ENCODE measurements at places on chromosomes 11 and 22.
A peak's percentile ranks its signal among the peaks of the same experiment; 100 is the strongest.

- H3K27me3 ChIP-seq, result no peaks in the 10 kb centered on the region
- H3K4me1 ChIP-seq, result no peaks in the 10 kb centered on the region
- H3K36me3 ChIP-seq, result peaks cover 33% of the 10 kb centered on the region
- no peak overlapping the region for H3K4me3 ChIP-seq
These were observed 46.9 kb downstream of the NF2 start for GRCh38 chr22:29650370-29650769.

GRCh38 chr11:125215976-125216375 is 51.4 kb downstream of the PKNOX2 start:
- H3K27me3 ChIP-seq, result no peaks in the 10 kb centered on the region
- no peak overlapping the region for H3K4me3 ChIP-seq
- DNase-seq, result no peak
- no peaks in the 10 kb centered on the region for H3K4me1 ChIP-seq

DNA sequence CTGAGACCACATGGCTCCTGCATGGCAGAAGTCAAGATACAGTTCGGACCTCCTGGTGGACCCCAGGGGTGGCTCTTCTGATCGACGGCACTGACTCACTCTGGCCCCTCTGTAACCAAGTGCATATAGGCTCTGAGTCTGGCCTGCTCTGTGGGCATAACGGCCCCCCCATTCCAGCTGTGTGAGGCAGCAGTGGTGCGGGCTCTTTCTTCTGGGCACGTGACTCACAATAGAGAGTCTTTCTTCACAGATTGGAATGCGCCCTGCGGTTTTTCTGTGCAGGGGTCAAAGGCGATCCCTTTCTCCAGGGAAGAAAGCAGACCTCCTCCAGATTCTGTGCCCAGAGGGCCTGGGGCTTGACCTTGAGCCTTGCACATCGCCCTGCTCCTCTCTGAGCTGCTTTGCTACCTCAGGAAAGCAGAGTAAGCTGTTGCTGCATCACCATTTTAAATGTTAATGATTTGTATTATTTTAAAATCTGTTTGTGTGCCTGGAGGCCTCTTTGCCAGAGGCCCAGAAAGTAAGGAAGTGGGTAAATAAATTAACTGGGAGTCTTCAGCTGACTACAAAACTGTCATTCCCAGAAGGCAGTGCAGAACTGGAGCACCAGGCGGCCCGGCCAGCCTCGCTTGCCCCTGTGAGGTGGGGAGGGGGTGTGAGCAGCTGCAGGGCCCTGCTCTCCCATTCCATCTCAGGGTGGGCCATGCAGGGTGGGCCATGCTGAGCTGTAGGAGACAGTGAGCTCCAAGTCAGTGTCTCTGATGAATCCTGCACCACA is 199.0 kb downstream of the GRIK4 start:
- peaks cover 16% of the 10 kb centered on the region for H3K4me1 ChIP-seq
- peak; percentile 69 for DNase-seq
- H3K36me3 ChIP-seq, result no peaks in the 10 kb centered on the region

- H3K27ac ChIP-seq, result no peak overlapping the region
- H3K27me3 ChIP-seq, result peaks cover 14% of the 10 kb centered on the region
- DNase-seq, result no peak
- H3K36me3 ChIP-seq, result no peaks in the 10 kb centered on the region
- H3K4me3 ChIP-seq, result no peak overlapping the region
These were observed 20.9 kb downstream of the PRG3 start for GRCh38 chr11:57359896-57360690.

GRCh38 chr11:46380340-46381047 is 975 bp upstream of the MDK start:
- peak overlapping the region; percentile 64 for H3K27ac ChIP-seq
- H3K36me3 ChIP-seq, result no peaks in the 10 kb centered on the region
- DNase-seq, result no peak
- no peaks in the 10 kb centered on the region for H3K27me3 ChIP-seq
- peaks cover 11% of the 10 kb centered on the region for H3K4me1 ChIP-seq

DNA sequence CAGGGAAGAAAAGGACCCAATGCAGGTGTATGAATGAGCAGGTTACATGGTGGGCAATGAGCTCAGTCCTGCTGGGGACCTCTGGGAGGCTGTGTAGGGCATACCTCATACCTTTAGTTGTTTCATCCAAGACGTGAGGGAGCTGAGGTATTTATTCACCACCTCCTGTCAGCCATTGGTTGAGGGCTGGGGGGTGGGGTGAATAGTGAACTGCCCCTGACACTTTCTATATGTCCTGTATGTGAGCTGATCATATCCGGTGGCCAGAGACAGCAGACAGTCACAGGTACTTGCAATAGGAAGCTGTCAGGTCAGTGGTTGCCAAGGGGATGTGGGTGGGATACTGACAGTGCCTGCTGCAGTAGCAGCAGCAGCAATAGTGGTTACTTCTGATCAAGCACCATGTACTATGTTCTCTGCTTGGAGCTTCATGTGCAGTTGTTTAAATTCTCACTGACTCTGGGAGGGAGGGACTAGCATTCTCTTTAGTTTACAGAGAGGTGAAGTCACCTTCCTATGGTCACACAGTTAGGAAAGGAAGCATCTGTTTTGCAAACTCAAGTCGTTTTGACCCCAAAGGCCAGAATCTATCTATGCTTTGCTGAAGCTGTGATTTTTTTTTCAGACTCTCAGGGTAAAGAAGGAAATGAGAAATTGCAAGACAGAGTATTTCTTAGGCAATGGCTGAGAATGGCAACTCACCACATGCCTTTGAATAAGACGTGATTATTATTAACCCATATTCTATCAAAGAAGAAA is 54.0 kb downstream of the MIAT start:
- peaks cover 29% of the 10 kb centered on the region for H3K4me1 ChIP-seq
- no peak overlapping the region for H3K4me3 ChIP-seq
- H3K36me3 ChIP-seq, result no peaks in the 10 kb centered on the region
- H3K27ac ChIP-seq, result no peak overlapping the region

- H3K4me1 ChIP-seq, result peaks cover 20% of the 10 kb centered on the region
- no peak for DNase-seq
- no peak overlapping the region for H3K27ac ChIP-seq
- no peaks in the 10 kb centered on the region for H3K36me3 ChIP-seq
These were observed 59.3 kb upstream of the ANO1 start for GRCh38 chr11:70018816-70019215.

GRCh38 chr11:78261367-78261766 is 72.6 kb downstream of the USP35 start:
- no peaks in the 10 kb centered on the region for H3K36me3 ChIP-seq
- H3K27ac ChIP-seq, result no peak overlapping the region
- H3K4me1 ChIP-seq, result peaks cover 7% of the 10 kb centered on the region

- H3K27me3 ChIP-seq, result no peaks in the 10 kb centered on the region
- peaks cover 21% of the 10 kb centered on the region for H3K36me3 ChIP-seq
- H3K27ac ChIP-seq, result no peak overlapping the region
- DNase-seq, result no peak
These were observed 9.1 kb downstream of the SELENOO start for GRCh38 chr22:50209893-50210292.

DNA sequence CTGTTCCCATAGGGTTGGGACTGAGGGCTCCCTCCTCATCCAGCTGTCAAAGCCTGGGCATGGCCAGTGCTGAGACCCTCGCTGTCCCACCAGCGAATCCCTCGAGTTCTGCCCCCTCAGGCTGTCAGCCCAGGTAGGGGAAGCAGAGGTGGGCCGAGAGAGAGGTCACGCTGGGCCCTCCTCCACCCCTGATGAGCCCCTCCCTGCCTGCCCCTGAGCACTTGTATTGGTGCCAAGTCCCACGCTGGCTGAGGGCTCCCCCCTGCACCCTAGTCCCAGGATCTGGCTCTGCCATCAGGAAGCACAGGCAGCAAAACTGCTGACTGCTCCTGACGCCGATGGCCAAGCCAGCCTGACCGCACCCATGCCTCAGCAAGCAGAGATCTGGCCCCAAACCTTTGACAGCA is 3.3 kb downstream of the PRR33 start:
- H3K27ac ChIP-seq, result no peak overlapping the region
- peaks cover 2% of the 10 kb centered on the region for H3K27me3 ChIP-seq
- H3K4me1 ChIP-seq, result no peaks in the 10 kb centered on the region

- H3K4me1 ChIP-seq, result peaks cover 5% of the 10 kb centered on the region
- no peak overlapping the region for H3K27ac ChIP-seq
- H3K27me3 ChIP-seq, result peaks cover 14% of the 10 kb centered on the region
These were observed 24.1 kb upstream of the PHOX2A start for GRCh38 chr11:72267956-72268617.

- DNase-seq, result peak; percentile 26
- H3K4me3 ChIP-seq, result no peak overlapping the region
- H3K36me3 ChIP-seq, result no peaks in the 10 kb centered on the region
- no peaks in the 10 kb centered on the region for H3K27me3 ChIP-seq
These were observed 224.2 kb downstream of the GUCY1A2 start for GRCh38 chr11:106794058-106794457.

GRCh38 chr11:127943763-127944162 is 643.6 kb downstream of the ETS1 start:
- no peaks in the 10 kb centered on the region for H3K4me1 ChIP-seq
- DNase-seq, result peak; percentile 15
- no peak overlapping the region for H3K27ac ChIP-seq
- H3K4me3 ChIP-seq, result no peak overlapping the region
- no peaks in the 10 kb centered on the region for H3K27me3 ChIP-seq
- H3K36me3 ChIP-seq, result no peaks in the 10 kb centered on the region

- peaks cover 52% of the 10 kb centered on the region for H3K4me1 ChIP-seq
- no peaks in the 10 kb centered on the region for H3K27me3 ChIP-seq
- H3K36me3 ChIP-seq, result no peaks in the 10 kb centered on the region
- H3K4me3 ChIP-seq, result no peak overlapping the region
These were observed 36.9 kb upstream of the LINC01488 start for GRCh38 chr11:69444381-69445130.

- H3K27me3 ChIP-seq, result no peaks in the 10 kb centered on the region
- no peaks in the 10 kb centered on the region for H3K36me3 ChIP-seq
- no peak for DNase-seq
- H3K4me1 ChIP-seq, result peaks cover 4% of the 10 kb centered on the region
These were observed 795 bp downstream of the ZBTB3 start for GRCh38 chr11:62752994-62753735.

DNA sequence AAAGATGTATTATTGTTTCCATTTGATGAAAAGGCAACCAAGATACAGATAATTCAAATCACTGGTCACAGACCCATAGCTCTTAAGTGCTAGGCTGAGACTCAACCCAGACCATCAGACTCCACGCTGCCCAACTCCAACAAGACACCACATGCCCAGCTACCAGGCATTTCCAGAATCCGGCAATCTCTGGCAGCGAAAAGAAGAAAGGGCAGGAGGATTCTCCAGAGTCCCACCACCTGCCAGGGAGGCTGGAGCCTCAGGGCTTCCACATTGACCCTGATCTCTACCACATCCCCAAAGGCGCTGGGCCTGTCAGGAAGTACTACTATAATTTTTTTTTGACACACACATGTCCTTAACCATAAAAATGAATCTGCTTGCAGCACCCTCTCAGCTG is 61.4 kb upstream of the ARFGAP3 start:
- H3K27ac ChIP-seq, result no peak overlapping the region
- DNase-seq, result no peak
- no peaks in the 10 kb centered on the region for H3K36me3 ChIP-seq
- peaks cover 21% of the 10 kb centered on the region for H3K4me1 ChIP-seq
- no peaks in the 10 kb centered on the region for H3K27me3 ChIP-seq

DNA sequence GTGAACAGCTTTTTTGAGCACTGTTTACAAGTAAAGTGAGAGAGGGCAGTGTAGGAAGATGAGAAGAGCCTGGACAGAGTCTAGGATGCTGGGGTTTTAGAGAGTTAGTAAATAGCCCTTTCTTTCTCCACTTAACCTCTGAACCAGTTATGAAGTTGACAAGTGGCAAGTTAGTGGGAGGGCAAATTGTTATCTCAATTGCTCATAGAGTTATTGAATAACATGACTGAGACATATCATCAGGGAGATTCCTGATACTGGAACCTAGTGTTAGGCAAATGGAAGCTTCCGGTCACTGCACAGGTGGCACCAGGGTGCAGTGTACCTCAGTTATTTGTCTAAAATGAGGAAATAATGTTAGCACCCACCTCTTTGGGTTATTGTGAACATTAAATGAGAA is 57.8 kb upstream of the PTPN5 start:
- no peak overlapping the region for H3K4me3 ChIP-seq
- no peaks in the 10 kb centered on the region for H3K4me1 ChIP-seq
- no peak overlapping the region for H3K27ac ChIP-seq
- DNase-seq, result no peak
- no peaks in the 10 kb centered on the region for H3K36me3 ChIP-seq

DNA sequence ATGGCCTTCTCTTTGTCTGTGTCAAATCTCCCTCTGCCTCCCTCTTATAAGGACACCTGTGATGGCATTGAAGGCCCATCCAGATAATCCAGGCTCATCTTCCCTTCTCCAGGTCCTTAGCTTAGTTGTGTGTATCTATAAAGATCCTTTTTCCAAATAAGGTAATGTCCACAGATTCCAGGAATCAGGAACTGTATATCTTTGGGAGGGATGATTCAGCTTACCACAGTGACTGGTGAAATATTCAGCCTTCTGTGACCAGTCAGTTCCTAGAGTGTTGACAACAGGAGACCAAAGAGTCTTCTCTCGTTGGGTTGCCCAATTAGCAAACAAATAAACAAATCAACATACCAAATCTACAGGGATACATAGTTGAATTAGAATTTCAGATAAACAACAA is 175.8 kb downstream of the MPPED1 start:
- peak; percentile 13 for DNase-seq
- no peaks in the 10 kb centered on the region for H3K4me1 ChIP-seq
- H3K4me3 ChIP-seq, result no peak overlapping the region
- H3K27ac ChIP-seq, result no peak overlapping the region
- no peaks in the 10 kb centered on the region for H3K36me3 ChIP-seq

GRCh38 chr11:68002575-68002937 is 1.3 kb downstream of the UNC93B1 start:
- no peaks in the 10 kb centered on the region for H3K4me1 ChIP-seq
- no peak for DNase-seq
- no peaks in the 10 kb centered on the region for H3K36me3 ChIP-seq

GRCh38 chr11:134920851-134921608 is 509.0 kb upstream of the B3GAT1 start:
- no peaks in the 10 kb centered on the region for H3K36me3 ChIP-seq
- no peak for DNase-seq
- H3K4me1 ChIP-seq, result no peaks in the 10 kb centered on the region
- peaks cover 2% of the 10 kb centered on the region for H3K27me3 ChIP-seq
- H3K27ac ChIP-seq, result no peak overlapping the region

GRCh38 chr22:47630741-47631534 is 868.5 kb downstream of the TBC1D22A start:
- H3K36me3 ChIP-seq, result no peaks in the 10 kb centered on the region
- DNase-seq, result no peak
- H3K4me1 ChIP-seq, result no peaks in the 10 kb centered on the region
- H3K27ac ChIP-seq, result no peak overlapping the region
- no peaks in the 10 kb centered on the region for H3K27me3 ChIP-seq

DNA sequence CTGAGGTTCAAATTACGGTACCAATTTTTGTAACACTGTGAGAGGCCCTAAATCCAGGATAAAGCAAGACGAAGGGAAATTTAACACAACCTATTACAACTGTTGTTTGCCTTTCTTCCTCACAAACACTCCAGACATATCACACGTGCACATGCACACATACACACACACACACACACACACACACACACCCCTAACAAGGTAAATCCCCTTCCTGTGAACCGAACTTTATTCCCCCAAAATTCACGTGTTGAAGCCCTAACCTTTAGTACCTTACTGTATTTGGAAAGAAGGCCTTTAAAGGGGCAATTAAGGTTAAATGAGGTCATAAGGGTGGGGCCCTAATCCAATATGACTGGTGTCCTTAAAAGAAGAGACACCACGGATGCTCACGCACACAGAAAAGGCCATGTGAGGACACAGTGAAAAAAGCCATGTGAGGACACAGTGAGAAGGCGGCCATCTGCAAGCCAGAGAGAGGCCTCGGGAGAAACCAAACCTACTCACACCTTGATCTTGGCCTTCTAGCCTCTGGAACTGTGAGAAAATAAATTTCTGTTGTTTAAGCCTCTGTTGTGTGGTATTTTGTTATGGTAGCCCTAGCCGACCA is 1.8 kb downstream of the SERGEF start:
- no peak overlapping the region for H3K27ac ChIP-seq
- H3K4me3 ChIP-seq, result no peak overlapping the region
- DNase-seq, result no peak
- H3K36me3 ChIP-seq, result peaks cover 6% of the 10 kb centered on the region
- H3K4me1 ChIP-seq, result peaks cover 4% of the 10 kb centered on the region

All from astrocyte (in vitro differentiated cells and primary cell).